ENCODE measurements at places on chromosomes 11 and 22.

DNA sequence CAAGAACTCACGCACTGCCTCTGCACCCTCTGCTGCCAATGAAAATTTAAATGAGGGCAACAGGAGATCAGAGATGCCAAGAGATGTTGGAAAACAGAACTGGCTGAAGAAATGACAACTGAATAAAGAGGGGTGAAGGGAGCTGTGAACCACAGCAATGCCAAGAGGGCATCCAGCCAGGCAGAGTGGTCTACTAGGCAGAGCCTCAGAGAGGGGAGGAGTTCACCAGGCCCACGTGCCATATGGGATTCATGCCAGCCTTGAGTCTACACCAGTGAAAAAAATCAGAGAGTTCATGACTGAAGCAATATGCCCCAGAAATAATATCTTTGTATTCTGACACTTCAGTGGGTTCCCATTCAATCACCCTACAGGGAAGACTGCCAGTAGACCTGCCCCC, 4.4 kb downstream of the APOL2 start:
- DNase-seq: no peak

DNA sequence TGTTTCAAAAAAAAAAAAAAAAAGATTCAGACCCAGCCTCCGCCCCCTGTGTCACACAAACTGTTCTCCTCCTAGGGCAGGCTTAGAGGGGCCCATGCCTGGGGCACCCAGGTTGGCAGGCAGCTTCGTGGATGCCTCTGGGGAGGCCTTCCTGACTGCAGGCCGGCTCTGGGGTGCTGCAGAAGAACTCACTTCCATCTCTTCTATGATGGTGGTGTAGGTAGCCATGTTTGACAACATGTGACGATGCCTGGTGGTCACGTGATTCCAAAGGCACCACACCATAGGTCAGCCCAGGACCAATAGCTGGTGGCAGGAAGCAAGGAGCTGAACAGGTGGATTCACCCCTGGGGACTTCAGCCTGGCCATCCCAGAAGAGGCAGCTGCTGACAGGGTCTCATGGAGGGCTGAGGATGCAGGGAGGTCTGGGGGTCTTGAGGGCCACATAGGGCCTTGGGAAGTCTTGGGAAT, 24.1 kb upstream of the CELSR1 start:
- no peak for DNase-seq

DNA sequence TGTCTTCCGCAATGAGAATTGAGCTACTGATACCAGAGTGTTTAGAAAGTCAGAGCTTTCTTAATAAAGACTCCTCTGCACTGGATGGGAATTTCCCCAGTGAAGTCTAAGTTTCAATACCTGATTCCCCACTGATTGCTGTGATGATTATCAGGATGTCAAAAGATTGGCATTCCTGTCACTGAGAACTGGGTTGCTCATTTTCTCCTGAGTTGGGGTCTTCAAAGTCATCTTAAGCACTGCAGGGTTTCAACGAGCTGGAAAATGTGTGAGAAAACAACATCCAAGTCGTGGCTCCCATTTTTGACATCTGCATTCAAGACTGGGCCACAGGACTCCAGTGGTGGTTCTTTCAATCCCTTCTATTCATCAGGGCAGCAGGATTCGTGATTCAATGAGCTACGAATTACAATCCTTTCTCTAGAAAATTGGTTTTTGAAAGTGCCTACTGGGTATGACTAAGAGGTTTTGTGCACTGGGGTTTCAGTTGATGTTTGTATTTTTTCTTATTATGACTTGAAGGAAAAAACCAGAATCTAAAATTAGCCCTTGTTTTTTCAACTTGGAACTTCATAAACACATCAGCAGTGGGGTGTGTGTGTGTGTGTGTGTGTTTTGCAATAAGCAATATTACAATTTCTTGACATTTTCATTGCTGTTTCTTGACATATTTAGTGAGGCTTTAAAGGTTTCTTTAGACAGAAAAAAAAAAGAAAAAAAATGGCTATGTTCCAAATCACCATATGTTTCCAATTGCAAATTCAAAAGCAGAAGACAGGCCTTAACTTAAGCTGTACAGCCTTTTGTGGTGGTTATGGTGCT, 233.0 kb downstream of the FAM76B start:
- no peak for DNase-seq

DNA sequence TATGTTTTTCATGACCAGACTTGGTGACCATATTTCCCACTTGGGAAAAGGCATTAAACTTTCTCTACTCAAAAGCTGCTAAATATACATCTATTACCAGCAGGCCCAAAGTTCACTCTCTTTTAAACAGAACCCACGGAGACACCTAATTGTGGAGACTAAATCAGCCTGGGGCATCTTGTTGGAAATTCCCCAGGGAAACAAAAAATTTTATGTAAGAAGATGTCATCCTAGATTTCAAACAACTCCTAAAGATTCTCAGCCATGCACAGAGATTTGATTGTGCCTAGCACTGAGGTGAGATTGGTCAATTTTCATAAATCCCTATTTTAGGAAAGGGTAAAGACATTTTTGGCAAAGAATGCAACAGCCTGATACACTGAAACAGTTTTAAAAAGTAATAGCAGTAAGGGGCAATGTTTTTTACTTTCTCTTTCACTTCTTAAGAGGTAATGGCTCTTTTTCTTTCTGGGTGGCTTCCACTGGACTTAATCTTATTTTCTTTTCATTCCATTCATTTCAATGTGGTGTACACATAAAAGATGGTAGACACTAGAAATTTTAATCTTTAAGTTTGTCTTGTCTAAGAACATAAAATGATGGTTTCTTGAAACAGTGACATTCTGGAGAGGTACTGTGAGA, 9.6 kb downstream of the OR52N2 start:
- DNase-seq: no peak

GRCh38 chr11:118033443-118033842, 43.4 kb upstream of the TMPRSS4 start:
- DNase-seq: no peak

- DNase-seq: no peak
Measured at GRCh38 chr22:42515896-42516295, 3.7 kb downstream of the RRP7A start.

- DNase-seq: peak; percentile 5
Measured at GRCh38 chr22:46076651-46077339, 73.5 kb upstream of the PPARA start.

GRCh38 chr11:119932828-119933562, 204.0 kb upstream of the NECTIN1 start:
- no peak for DNase-seq

GRCh38 chr11:64667154-64667745, 55.7 kb downstream of the NRXN2 start:
- DNase-seq: peak; percentile 56

GRCh38 chr11:19924311-19924710, 211.7 kb downstream of the NAV2 start:
- no peak for DNase-seq

DNA sequence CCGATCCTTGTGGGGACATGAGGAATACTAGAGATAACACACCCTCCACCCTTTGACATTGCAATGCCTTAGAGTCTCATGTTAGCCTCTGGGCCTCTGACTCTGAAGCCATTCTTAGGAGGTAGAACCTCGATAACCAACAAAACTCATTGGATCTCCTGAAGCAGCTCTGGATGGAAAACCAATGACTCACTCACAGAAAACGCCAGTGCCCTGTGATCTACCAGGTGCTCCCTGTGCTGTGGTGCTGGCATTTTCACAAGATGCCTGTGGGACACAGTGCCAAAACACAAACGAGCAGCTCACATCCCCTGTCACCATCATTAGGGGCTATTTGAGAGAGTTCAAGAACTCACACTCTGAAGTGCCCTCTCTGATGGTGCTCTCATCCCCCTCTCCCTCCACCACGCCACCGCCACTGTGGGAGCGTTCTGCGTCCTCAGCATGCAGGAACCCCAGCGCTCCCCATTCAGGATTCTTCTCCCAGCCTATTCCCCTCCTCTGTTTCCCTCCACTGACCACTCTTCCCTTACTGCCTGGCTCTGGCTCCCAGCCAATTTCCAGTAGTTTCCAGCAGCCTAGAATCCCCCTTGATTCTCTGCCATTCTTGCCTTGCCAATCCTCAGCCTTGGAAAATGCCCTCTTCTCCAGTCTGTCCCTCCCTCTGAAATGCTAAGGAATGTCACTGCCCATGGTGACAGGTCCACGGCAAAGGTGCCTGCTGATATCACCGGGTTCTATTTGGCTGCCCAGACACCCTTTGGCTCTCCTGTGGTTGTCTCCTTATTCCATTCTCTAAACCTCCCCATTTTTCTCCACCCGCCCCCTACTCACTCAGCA, 4.7 kb upstream of the POLD4 start:
- DNase-seq: no peak

GRCh38 chr22:19146215-19146968, 1.9 kb upstream of the ESS2 start:
- no peak for DNase-seq
